ENCODE measurements at places on chromosomes 13 and 19.

GRCh38 chr19:14473978-14474578 is 1.1 kb downstream of the PTGER1 start:
- no peak for DNase-seq

GRCh38 chr19:45450012-45450333 is 17.8 kb upstream of the FOSB start:
- peak; percentile 36 for DNase-seq

GRCh38 chr19:49746206-49746958 is 16.7 kb downstream of the TSKS start:
- peak; percentile 16 for DNase-seq

- DNase-seq, result no peak
Observed at GRCh38 chr19:29712744-29713516, 2.1 kb downstream of the C19orf12 start.

GRCh38 chr19:33429891-33430673 is 56.6 kb downstream of the CEBPG start:
- peak; percentile 36 for DNase-seq

DNA sequence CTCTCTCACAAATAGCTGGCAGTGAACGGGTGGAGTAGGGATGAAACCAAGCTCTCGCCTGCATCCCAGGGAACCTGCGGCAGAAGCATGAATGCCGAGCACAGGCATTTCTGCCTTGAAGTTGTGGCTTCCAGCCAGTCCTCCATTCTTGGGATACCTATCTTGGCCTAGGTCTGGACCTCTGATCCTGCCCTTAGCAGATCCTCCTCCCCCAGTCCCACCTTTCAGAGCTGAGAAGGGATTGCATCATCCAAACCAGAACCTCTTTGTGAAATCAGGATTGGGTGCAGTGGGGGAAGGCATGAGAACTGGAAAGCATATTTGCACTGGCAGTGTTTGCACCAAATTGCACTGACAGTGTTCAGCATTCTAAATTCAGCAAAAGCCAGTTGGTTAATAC is 5.8 kb downstream of the ZNF780A start:
- no peak for DNase-seq

DNA sequence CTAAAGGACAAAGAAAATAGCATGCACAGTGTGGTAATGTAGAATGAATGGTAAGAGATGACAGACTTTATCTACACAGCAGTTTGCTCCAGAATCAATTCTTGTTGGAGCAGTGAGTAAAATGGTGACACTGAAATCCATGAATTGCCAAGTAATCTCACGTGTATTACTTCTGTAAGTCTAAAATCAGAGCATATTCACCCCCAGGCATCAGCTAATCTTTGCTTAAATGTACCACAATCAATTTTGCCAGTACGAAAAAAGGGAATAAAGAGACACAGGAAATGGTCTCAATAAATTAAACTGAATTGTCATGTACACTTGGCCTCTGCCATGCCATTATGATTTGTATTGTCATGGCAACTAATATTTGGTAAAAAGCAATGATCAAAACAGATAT is 294.2 kb downstream of the PCDH17 start:
- DNase-seq, result no peak

DNA sequence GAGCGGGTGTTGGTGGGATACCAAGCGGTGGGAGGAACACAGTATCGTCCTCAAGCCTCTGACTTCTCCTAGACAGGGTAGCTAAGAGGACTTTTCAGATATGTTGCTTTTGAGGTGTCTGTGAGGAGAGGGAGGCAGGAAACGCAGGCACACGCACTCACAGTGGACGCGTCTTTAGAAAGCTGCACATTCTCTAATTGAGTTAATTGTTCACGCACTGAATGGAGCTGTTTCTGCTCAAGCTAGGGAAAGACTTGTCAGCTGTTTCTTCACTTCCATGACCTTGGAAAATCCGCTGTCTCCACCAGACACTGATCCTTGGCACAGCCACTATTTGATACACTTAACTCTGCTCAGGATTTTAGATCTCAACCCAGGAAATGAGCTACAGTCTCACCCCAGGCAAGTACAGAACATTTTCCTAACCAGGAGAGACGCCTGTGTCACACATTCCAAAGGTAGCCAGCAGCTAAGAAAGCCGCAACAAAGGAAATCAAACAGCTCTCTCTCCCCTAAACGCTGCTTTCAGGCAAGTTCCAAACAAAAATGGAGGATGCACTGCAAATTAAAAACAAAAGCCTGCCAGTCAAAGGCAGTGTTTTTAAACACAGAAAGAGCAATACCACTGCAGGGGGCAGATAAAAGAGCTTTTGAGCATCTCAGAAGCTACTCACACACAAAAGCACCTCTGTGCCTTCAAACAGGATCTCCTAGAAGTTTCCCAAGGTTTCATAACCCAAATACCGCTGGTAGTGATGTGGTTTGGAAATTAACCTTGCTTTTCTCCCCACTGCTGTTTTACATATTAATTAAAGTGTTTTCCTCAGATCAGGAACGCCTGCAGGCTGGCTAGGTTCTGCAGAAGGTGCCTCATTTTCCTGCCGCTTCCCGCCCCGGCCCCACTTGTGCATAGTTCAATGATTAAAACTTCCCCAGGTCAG is 57.3 kb downstream of the IRS2 start:
- no peak for DNase-seq

GRCh38 chr13:33846303-33847062 is 28.5 kb downstream of the RFC3 start:
- no peak for DNase-seq

- DNase-seq, result no peak
Observed at GRCh38 chr19:45150751-45151281, 10.0 kb downstream of the NKPD1 start.

- DNase-seq, result no peak
Observed at GRCh38 chr13:33355201-33355895, 69.8 kb upstream of the STARD13 start.

DNA sequence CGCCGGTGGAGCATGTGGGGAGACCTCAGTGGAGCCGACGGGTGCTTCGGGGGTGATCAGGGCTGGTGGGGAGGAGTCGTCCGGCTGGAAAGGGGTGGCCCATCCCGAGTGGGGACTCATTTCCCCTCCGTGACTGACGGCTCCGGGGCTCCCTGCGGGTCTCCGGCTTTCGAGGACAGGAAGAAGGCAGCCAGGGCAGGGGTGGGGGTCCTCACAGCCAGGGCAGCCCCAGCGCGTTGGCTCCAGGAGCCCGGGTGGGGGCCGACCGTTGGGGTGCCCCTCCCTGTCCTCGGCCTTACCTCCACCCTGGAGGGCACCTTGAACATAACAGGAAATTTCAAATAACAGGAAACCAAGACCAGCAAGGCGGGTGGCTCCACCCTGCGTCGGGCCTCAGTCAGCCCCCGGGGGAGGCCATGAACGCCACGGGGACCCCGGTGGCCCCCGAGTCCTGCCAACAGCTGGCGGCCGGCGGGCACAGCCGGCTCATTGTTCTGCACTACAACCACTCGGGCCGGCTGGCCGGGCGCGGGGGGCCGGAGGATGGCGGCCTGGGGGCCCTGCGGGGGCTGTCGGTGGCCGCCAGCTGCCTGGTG is at the start of gene S1PR4:
S1PR4 (plus strand) TSS at position 393 of the 596 bp plus-strand sequence; CDS start at position 417, 24 bp downstream.
- DNase-seq, result peak; percentile 81

GRCh38 chr13:76527041-76527440 is 359.2 kb downstream of the KCTD12 start:
- no peak for DNase-seq

- no peak for DNase-seq
Observed at GRCh38 chr19:14375582-14376291, 5.5 kb upstream of the ADGRE5 start.

DNA sequence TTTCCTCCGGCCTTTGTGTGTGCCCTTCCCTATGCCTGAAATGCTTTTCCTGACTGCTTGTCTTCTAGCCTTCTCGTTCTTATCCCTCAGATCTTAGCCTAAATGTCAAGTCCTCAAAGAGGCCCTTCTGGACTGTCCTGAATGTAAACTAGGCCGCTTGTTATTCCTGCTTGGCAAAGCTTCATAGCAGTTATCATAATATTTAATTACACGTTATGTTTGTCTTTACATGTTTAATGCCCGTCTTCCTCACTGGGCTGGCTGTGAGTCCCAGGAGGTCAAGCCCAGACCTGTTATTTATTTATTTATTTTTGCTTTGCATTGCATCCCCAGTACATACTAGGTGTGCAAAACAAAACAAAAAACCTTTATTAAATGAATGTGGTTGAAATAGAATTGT is 62.7 kb downstream of the SIPA1L3 start:
- no peak for DNase-seq

- DNase-seq, result no peak
Observed at GRCh38 chr13:20412691-20413355, 112.8 kb downstream of the CRYL1 start.

DNA sequence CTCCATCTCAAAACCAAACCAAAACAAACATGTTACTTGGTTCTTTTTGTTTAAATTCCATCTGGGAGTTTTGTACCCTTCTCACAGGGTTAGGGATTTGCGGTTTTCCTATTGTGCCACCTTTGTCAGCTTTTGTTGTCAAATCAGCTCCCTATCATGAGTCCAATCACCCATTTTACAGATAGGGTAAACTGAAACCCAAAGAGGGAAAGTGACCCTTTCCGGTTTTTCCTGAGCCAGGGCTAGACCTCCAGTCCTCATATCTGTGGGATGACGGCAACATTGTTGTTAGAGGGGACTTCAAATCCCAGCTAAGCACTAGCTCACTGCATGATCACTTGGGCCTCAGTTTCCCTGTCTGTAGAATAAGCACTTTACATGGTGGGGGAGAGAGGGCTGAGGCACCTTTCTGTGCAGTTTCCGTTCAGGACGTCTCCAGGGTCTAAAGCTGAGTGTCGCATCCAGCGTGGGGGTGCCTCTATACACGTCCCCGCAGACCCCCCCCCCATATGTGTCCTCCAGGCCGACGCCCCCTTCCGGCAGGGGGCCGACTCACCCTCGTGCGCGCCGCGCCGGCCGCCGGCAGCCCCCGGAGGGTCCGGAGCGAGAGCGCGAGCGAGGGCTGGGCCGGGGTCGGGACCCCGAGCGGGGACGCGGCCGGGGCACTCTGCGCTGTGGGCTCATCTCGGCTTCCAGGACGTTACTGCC is 3.9 kb downstream of the CCDC194 start:
- DNase-seq, result no peak

DNA sequence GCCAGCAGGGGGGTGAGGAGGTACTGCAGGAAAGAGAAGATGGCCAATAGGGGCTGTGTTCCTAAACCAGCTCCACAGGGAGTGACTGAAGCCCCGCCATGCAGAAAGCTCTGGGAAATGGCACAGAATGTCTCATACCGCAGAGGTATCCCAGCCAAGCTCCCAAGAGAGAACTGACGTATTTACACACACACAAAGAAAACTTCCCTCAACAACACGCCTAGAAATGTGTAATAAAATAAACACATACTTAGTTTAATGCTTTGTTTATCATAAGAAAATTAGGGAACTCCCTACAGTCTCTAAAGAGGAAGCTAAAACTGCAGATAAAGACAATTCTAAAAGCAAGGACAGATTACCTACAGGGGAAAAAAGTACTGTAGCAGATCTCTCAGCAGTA is 40.0 kb downstream of the ESD start:
- DNase-seq, result no peak

DNA sequence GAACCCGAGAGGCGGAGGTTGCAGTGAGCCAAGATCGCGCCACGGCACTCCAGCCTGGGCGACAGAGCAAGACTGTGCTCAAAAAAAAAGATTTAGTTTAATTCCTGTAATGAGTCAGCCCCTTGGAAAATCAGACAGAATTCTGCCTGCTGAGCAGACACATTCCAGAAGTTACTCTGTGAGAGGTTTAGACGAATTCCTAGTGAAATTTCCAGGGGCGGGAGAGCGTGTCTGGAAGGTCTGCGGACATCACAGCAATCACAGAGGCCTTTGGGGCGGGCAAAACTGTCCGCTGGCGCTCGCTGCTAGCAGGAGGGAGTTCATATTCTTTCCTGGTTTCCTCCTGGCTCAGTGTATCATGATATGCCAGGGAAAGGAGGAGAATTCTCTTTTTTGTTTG is 17.5 kb downstream of the MISP start:
- DNase-seq, result no peak

DNA sequence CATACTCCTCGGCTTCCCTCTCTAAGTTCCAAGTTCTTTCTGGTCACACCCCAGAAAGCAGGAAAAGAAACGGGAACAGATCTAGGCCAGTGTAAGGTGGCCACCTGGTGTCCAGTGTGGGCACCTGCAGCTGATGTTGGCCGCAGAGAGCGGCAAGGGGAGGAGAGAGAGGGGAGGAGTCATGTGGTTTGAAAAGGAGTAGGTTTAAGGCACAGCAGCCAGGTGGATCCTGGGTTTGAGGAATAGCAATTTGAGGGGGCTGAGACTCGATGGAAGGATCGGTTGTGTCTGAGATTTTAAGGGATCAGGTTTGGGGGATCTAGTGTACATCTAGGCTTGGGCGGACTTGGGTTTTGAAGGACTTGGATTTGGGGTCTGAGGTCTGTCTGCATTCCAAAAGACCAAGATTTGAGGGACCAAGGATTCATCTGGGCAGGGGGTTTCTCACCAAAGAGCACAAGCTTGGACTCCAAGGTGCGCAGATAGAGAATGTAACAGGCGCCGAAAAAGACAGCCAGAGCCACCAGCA is 1.2 kb downstream of the RABAC1 start:
- peak; percentile 20 for DNase-seq

DNA sequence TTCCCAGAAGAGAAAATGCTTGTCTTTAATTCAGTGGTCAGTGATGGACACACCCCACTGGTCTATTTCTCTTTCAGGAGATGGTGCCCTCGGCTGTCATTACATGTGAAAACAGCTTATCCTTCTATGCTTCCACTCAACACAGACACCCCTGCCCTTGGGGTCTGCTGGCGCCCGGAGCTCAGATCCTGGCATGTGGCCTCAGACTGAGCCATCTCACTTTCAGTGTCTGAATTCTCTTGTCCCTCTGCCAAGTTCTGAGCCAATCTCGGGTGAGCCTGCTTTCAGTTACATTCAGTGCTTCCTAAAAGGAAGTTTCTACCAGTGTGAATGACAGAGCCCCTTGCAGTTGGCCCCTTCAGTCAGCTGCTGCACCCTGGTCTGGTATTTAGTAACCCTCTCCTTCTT is 293.6 kb downstream of the DNAJC15 start:
- DNase-seq, result no peak

DNA sequence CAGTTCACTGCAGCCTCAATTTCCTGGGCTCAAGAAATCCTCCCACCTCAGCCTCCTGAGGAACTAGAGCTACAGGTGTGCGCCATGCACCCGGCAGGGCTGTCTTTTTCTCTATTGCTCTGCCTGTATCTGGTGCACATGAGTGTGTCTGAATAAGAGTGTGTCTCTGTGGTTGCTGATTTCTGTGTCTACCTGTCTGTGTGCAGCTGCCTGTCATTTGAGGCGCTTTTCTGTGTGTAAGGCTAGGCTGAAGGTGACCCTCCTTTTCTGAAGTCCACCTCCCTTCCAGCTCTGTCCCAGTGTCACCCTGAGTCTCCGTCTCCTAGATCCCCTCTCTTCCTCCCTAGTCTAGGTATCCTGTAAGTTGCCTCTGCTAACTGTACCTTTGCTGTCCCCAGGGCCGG is 1.5 kb upstream of the PRR12 start:
- DNase-seq, result no peak

DNA sequence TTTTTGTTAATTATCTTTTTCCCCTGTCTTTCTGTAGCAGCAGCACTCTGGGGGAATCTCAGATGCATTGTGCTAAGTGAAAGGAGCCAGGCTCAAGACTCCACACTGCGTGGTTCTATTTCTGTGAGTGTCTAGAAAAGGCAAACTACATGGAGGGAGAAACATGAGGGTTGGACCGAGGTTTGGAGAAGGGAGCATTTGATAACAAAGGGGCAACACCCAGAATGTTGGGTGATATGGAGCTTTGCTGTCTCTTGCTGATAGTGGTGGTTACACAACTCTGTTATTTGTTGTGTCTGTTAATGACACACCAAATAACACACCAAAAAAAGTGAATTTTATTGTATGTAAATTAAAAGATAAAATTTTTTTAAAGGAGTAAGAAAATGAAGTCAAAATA is 107.8 kb downstream of the COL4A2 start:
- DNase-seq, result no peak

GRCh38 chr19:55075371-55075998 is at the start of gene EPS8L1:
TSS of gene EPS8L1 (plus strand) at chr19:55075869. CDS start at chr19:55076445, 576 bp downstream.
- no peak for DNase-seq
